ENCODE measurements at places on chromosomes 3 and 15.

- no peak for DNase-seq
These were observed 12.1 kb downstream of the BLM start for GRCh38 chr15:90729261-90729660.

GRCh38 chr15:73053398-73053723 lies 1.1 kb downstream of the NEO1 start:
- DNase-seq, result no peak

DNA sequence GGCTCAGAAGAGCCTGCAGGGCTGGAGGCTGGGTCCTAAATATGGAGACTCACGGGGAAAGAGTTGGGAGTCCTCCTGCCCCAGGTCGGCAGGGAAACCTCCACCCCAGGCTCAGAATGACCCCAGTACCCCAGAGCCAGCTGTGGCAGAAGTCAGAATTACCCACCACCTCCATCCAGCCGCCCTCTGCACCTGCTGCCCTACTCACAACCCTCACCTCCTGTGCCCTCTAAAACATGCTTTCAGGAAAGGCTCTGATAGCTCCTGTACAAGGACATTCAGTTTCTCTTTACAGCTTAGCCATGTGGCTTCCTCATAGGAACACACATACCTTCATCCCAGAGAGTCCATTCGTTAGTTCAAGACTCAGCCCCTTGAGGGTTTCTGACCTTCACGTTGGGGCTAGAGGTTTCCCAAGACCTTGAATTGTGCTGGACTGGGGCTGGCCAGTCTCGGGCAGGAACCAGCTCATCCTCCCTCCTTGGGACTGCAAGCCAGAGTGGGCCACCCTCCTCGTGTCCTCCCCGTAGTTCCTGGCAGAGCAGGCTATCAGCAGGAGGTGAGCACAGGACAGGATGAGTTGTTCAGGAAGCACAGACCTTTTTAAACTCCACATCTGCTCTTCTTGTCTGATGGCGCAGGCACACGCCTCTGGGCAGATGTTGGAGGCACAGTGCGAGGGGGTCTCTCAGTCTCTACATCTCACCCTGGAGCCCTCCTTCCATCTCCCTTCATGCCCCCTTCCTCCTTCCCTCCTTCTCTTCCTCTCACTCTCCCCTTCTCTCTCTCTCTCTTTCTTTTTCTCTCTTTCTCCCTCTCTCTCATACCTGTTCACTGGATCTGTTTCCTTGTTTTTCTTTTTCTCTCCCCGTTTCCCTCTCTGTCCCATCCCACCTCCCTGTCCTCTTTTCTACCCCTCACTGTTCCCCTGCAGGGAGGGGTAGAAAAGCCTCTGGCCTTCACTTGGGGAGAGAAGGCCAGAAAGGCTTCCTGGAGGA lies 55.9 kb upstream of the NR2C2 start:
- DNase-seq, result no peak

- DNase-seq, result no peak
These were observed 21.4 kb downstream of the LOXL1 start for GRCh38 chr15:73947651-73948050.

Data from HT-29 (cell line).